ENCODE measurements at places on chromosomes 6 and 20. TPM values are rescaled to one million over a fixed set of nuclear protein-coding genes. Genes with fewer than 3 reads are reported as not detected.

Gene HCRTR2
- total RNA-seq: not detected

- DNase-seq: no peak
Measured at GRCh38 chr6:45872827-45873365, 142.8 kb downstream of the CLIC5 start.

DNA sequence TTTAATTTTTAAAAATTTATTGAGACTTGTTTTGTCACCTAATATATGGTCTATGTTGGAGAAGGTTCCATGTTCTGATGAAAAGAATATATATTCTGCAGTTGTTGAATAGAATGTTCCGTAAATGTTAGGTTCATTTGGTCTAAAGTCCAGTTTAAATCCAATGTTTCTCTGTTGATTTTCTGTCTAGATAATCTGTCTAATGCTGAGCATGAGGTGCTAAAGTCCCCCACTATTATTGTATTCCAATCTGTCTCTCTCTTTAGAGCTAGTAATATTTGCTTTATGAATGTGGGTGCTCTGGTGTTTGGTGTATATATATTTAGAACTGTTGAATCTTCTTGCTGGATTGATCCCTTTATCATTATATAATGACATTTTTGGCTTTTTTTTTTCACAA is 15.5 kb downstream of the TRIM15 start:
- no peak for DNase-seq

- no peak for DNase-seq
Measured at GRCh38 chr6:64415926-64416325, 780.3 kb downstream of the PHF3 start.

GRCh38 chr20:23636182-23636907 is 1.4 kb downstream of the CST3 start:
- DNase-seq: no peak

- no peak for DNase-seq
Measured at GRCh38 chr20:58389968-58390658, 1.1 kb downstream of the VAPB start.

DNA sequence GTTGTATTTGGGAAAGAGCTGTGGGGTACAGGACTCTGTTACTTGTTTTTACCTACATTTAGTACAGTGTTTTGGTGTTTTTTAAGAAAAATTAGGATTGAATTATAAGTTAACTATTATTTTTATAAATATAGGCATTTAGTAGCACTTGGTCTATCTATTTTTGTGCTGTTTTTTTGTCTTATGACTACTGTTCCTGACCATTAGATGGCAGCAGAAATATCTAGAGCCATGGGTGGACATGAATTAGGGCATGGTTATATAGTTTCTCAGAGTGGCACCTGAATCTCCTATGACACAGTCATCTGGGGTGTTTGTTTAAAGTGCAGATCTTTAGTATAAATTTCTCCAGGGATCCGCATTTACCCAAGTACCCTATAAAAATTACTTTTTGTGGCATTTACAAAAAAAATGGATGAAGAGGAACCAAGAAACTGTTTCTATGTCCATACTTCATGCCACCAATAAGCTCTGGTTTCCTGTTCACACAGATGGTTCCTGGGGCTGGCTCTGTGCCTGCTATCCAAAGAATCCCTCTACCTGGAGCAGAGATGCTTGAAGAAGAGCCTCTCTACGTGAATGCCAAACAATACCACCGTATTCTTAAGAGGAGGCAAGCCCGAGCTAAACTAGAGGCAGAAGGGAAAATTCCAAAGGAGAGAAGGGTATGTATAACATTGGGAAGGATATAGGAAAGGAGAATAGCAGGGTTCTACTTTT is 19.8 kb downstream of the NFYA start:
- no peak for DNase-seq
